ENCODE measurements at places on chromosomes 1 and 21.
A peak's percentile ranks its signal among the peaks of the same experiment; 100 is the strongest.

GRCh38 chr1:21254335-21254951 lies 35.8 kb downstream of the ECE1 start:
- DNase-seq, result peak; percentile 28

DNA sequence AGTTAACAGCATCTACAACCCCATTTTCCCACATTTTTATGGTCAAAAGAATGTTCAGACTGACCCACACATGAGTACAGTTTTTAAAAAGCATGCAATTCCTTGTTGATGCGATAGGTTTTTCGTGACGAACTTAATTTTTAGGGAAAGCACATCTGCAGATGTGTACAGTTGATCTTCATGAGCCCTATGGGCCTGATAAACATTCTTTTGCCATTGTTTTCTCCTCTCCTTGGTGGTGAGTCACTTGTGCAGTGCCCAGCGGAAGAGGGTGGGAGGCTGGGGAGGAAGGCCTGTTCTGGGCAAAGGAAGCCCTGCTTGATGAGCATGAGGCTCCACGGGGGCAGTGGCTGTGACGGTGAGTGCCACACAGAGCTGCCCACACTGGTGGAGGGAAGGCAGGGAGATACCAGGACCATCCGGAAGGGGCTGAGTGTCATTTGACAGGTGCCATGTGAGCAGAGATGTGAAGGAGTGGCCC lies 5.3 kb downstream of the ARF1 start:
- DNase-seq, result no peak

GRCh38 chr1:230730977-230731376 lies 16.2 kb upstream of the CAPN9 start:
- no peak for DNase-seq

GRCh38 chr1:203369666-203370065 lies 18.7 kb upstream of the FMOD start:
- DNase-seq, result no peak

- DNase-seq, result no peak
Observed at GRCh38 chr1:25343872-25344271, 5.7 kb downstream of the TMEM50A start.

DNA sequence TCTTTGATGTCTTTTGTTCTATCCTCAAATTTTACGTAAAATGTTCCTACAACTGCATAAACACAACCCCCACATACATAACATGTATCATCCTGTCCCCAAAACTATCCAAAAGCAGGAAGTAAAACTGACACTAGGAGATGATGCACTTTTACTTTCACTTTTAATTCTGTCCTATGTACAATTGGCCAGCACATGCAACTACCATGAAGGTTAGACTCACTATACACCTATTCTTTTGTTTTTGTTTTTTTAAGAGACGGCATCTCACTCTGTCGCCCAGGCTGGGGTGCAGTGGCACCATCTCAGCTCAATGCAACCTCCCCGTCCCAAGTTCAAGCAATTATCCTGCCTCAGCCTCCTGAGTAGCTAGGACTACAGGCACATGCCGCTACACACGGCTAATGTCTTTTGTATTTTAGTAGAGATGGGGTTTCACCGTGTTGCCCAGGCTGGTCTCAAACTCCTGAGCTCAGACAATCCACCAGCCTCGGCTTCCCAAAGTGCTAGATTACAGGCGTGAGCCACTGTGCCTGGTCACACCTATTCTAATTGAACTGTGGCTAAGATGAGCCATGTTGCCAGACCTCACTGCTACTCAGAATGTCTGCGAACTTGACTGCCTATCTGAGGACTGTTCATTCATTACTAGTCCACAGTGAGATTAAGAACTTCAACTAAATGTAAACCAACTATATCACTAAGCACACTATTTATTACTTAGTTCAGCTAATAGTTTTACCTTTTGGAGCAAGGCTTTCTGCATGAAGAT lies 48.0 kb downstream of the TOR3A start:
- no peak for DNase-seq

DNA sequence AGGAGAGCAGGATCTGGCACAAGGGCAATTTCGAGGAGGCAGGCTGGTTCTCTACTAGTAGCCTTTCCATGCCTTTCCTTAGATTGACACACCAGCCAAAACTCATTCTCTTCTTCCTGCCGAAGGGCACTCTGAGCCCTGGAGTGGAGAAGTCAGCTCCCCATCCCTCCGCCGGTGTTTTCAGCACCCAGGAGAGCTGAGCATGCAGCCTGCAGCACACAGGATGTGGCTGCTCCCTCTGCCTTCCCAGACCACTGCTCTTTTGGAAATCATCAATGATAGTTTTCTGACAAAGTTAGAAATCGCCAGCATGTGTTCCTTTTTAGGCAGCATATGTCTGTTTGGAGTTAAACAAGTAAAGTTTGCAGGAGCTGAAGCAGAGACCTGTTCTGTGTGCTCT lies 11.7 kb downstream of the RNU5D-1 start:
- no peak for DNase-seq

DNA sequence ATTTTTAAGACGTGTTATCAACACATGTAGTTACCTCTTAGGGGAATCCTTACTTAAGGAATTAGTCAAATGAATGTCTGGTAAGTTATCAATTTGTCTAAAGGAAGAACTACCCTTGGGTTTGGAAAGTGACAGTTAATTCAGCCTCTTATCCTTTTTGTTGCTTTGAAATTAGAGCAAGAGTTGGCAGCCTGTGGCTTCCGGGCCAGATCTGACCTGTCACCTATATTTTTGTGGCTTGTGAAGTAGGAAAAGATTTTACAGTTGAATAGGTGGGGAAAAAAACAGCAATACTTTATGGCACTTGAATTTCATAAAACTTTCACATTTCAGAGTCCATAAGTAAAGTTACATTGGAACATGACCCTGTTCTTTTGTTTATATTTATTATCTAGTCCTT lies 5.5 kb downstream of the MRPS6 start:
- DNase-seq, result no peak

DNA sequence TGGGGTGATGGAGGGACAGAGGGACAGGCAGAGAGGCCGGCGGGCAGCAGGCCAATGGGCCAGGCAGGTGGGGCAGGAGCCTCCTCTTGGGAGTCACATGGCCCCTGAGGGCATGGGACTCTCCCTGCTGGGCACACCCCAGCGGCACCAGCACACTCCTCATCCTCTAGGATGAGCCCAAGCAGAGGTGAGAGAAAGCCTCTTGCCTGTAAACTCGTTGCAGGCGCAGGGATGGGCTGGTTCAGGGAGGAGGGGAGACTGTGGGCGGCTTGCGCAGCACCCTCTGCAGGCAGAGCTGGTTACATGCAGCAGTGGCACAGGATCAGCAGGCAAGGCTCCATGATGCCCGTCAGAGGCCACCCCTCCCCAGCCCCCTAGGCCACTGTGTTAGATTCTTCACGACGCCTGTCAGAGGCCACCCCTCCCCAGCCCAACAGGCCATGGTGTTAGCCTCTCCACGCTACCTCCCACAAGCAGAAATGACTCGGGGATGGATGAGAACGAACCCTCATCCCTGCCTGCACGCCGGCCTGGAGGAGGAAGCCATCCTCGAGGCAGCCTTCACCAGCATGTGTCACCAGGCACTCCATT lies 209.7 kb upstream of the VAMP3 start:
- DNase-seq, result no peak

DNA sequence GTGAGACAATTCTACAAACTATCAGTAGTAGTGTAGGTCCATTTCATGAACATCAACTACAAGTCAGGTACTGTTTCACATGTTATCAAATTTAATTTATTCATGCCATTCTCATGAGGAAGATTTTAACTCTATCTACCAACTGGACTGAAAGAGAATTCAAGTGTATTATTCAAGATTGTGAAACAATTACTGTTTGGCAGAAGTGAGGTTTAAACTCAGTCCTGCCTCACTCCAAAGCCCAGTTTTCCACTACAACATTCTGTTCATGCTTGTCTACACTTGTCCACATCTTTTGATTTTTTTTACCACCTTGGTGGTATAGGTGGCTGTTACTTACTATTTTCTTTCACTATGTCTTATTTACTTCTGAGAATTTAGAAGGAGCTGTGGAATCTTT lies 272.9 kb downstream of the TGFB2 start:
- DNase-seq, result no peak

DNA sequence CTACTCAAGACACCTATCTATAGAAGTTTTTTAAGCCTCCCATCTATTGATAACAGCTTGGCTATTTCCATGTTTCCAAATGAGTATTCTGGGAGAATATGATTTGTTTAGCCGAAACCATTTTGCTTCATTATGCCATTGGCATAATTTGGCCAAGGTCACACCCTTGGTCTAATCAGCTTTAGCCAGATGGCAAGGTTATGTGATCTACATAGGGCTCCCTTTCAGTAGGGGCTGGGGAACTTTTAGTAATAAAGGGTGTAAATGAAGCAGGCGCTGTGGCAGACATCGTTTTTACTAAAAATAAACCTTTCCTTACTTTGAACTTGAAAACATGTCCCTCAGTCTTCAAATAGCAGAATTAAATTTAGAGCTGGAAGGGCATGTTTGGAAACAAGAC lies 3.0 kb upstream of the PDC start:
- DNase-seq, result no peak

DNA sequence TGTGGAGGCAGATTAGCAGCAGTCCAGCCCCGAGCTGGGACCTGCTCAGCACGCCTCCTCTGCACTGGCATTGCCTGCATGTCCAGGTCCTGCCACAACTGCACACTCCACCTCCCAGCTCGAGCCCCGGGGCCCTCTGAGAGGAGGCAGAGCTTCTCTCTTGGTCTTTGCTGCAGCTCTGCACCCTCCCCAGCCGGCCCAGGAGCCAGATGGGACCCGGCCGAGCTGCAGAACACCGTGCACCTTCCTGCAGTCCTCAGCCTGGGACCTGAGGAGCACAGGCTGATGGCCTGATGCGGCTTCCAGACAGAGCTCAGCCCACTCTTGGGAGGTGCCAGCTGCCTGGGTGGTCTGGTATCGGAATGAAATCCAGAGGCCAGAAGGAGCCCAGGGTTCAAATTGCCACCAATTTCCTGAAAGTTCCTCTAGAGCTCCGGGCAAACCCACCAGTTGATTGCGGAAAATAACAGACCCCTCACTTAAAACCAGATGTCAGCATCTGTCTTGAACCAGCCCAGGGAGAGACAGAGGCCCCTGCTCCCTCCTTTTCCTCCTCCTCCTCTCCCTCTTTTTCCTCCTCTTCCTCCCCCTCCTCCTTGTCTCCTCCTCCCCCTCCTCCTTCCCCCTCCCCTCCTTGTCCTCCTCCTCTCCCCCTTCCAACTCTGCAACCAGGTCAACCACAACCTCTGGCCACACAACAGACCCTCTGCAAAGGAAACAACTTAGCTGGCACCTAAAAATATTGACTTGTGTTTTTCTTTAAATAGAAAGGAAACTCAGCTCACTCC lies 10.6 kb upstream of the SPSB1 start:
- DNase-seq, result no peak

GRCh38 chr1:91273875-91274274 lies 130.8 kb downstream of the HFM1 start:
- DNase-seq, result no peak

DNA sequence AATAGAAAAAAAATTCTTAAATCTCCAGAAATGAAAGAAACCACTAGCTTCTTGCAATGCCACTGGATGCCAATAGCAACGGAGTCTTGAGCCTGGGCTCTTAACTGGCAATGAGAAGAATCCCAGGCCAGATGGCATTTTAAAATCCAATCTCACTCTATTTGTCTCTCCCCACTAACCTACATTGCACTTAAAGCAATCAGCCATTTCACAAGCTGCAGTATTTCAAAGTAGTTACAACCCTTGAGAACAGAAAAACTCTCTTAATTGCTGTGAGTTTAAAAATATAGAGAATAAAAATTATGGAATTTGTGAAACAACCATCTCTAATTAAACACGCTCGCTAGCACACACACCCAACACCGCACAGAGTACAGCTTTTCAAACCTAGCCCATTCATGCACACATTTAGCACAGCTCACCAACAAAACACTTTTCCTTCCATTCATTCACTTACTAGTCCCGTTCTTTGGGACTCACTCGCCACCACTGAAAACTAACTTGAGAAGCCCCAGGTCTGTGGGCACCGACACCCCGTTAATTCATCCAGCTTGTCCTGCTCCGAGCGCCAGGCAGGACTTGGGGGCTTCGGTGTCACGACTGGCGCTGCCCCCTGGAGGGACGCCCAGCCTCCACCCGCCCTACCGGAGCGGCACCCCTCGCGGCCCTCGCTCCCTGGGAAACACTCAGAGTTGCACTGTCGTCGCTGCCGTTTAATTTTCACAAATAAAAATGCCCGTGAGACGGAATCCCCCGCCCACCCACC lies 1.0 kb downstream of the DDAH1 start:
- no peak for DNase-seq

DNA sequence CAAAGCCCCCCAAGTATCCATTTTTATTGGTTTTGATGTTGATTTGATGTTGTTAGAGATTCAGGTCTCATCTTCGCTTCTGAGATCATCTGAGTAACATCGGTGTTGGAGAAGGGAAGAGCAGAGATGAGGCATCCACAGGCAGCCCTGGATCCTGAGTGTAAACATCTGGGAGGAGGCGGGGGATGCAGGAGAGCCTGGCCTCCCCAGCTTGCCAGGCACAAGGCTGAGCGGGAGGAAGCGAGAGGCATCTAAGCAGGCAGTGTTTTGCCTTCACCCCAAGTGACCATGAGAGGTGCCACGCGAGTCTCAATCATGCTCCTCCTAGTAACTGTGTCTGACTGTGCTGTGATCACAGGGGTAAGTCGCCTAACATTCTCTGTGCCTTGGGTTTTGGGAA lies at the start of gene PROK1:
Gene PROK1 (plus strand): TSS at position 221 of the 400 bp plus-strand sequence. CDS start 68 bp downstream, at position 289.
- no peak for DNase-seq

DNA sequence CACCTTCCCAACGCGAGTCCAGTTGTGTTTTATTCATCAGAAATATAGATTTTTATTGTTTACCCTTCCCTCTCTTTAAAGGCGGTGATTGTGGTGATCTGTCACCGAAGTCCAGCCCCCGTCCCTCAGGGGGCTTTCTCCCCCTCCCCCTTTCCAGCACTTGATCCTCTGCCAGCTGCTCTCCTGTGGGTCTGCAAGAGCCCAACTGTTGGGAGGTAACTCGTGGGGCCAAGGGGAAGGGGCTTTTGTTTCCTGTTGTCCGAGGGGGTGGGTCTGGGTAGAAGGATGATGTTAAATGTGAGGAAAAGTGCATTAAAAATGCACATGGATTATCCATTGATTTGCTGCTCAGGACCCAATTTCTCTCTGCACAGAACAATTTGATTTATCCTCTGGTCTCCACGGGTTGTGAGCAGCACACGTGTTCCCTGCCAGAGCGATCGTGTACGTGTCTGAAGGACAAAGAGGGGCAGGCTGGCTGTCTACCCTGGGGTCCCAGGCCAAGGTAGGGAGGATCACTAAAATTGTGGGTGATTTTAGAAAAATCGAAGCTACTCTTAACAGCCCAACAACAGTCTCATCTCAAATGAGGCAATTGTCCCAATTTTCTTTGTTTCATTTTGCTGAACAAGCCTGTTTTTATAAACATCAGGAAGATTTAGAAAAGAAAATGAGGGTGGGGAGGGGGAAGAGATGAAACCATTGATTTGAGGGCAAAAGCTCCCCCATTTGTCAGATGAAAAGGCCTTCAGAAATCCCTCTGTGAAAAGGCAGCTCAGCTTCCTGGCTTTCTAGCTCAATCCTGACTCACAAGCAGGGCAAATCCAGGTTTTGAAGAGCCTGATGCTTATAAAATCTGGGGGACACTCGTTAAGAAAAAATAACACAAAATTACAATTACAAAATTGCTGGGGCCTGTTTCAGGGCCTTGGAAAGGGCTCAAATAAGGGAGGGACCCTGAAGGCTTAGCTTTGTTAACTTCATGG lies 176.2 kb downstream of the RHOU start:
- no peak for DNase-seq
